ENCODE measurements at places on chromosomes 13 and 19.

GRCh38 chr13:97316390-97316789 is 94.3 kb downstream of the MBNL2 start:
- no peak for DNase-seq

GRCh38 chr13:99698010-99698815 is 196.9 kb downstream of the TM9SF2 start:
- no peak for DNase-seq

GRCh38 chr19:49997709-49998108 is 27.5 kb downstream of the VRK3 start:
- DNase-seq = no peak

- no peak for DNase-seq
Measured at GRCh38 chr19:51368366-51369282, at the start of gene CLDND2. Gene CLDND2 (minus strand): TSS chr19:51369003. CDS start chr19:51368577, 426 bp downstream.

DNA sequence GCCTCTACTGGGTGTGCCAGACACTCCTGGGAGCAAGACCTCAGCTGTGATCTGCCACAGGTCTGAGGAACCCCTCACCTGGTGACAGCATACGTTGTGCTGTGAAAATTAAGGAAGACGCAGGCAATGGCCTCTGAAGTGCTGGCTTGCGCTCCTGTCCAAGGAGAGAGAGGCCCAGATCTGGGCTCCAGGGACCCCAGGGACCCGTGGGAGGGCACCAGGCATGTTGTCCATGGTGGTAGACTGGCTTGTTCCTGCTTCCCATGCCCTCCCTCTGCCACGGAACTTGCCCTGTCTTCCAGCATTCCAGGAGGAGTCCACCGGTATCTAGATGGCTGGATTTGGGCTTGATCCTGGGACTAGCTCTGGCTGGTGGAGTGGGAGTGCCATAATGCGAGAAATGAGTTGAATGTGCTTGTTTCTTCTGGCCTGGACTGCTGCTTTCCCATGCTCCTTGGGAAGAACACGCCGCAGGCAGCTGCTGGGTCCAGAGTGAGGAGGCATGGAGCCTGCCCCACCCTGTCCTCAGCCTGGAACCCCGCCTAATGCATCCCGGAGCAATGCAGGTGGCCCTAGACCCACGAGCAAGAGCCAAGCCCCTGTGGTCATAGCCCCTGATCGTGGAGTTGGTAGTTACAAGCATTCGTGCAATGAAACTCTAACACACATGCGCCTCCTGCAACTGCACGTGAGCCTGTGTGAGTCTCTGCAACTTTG is 190.2 kb downstream of the TEX29 start:
- no peak for DNase-seq

DNA sequence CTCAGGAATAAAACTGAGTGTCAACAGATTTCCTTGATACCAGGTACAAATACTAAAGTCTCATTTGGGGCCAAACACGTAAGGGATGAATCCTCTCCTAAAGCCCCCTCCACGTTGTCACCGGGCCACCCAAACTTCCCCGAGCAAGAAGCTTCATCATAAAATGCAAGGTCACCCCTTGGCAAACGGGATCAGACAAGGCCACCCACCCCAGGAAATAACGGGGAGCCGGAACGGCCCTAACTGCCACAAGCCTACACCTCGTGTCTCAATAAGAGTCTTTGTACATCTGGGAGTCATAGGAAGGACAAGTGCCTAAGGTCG is 717 bp downstream of the EEF2 start:
- no peak for DNase-seq

DNA sequence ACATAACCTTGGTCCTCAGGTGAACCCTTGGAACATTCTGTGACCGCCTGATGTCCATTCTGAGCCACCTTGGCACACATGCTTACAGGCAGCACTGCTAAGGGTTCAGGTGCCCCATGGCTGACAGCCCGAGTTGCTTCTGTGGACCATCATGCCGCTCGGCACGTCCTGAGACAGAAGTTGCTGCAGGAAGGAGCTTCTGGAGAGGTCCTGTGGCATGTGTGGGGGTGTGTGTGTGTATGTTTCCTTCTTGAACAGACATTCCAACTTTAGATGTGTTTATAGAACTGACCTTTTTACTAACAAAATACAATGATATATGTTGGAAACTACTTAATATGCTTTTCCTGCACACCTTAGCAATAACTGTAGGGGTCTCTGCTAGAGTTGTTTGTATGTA is 4.8 kb upstream of the C1QTNF9 start:
- no peak for DNase-seq

- DNase-seq = no peak
Measured at GRCh38 chr13:22031702-22032286, 360.9 kb downstream of the FGF9 start.

DNA sequence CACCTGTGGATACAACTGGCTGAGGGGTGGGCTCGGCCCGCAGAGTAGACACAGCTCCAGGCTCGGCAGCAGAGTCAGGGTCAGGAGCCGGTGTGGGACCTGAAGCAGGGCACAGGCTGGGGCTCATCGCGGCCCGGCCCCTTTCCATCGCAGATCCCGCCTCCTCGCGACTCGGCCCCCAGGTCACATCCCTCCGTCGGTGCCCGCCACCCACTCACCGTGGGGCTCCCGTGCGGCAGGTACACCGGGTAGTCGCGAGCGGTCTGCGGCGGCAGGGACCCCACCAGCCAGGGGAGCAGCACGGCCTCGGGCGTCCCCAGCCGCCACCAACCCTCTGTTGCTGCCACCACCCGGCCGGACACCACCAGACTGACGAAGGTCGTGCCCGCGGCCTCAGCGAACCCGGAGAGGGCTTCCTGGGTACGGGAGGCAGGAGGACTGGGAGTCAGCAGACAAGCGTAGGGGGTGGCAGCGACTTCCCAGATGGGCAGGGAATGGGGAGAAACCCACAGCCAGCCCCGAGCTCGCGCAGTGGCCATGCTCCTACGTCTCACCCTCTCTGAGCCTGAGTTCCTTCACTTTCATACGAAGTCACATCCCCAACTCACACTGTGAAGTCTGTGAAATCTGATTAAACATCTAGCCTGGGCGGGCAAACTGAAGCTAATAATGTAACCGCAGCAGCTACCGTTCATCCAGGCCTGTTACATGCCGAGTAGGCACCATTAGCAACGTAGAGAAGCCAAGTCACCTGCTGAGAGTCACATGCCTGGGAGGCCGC is 3.7 kb downstream of the FUZ start:
- peak; percentile 40 for DNase-seq
